ENCODE measurements at places on chromosomes 5 and 9. TPM values are rescaled to one million over a fixed set of nuclear protein-coding genes. Genes with fewer than 3 reads are reported as not detected.

DNA sequence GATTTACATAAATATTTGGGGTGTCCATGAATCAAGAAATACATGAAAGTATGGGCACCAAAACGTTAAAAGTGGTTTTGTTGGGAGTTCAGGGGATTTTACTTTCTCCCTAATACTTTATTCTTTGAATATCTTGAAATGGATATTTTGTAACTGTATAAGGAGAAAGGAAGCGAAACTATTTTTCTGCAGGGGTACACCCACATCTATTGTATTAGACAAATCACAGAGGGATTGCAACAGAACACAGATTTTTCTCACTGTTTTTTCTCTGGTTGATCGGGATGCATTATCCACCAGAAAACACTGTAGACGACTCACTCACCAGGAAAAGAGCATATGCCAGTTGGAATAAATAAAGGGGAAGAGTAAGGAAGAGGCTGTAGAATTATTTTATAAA lies 1.2 kb upstream of the RABGAP1 start:
- DNase-seq: no peak

- no peak for DNase-seq
Measured at GRCh38 chr5:54148858-54149257, 161.5 kb downstream of the ARL15 start.

- no peak for DNase-seq
Measured at GRCh38 chr5:179840321-179840720, 18.3 kb downstream of the MRNIP start.

DNA sequence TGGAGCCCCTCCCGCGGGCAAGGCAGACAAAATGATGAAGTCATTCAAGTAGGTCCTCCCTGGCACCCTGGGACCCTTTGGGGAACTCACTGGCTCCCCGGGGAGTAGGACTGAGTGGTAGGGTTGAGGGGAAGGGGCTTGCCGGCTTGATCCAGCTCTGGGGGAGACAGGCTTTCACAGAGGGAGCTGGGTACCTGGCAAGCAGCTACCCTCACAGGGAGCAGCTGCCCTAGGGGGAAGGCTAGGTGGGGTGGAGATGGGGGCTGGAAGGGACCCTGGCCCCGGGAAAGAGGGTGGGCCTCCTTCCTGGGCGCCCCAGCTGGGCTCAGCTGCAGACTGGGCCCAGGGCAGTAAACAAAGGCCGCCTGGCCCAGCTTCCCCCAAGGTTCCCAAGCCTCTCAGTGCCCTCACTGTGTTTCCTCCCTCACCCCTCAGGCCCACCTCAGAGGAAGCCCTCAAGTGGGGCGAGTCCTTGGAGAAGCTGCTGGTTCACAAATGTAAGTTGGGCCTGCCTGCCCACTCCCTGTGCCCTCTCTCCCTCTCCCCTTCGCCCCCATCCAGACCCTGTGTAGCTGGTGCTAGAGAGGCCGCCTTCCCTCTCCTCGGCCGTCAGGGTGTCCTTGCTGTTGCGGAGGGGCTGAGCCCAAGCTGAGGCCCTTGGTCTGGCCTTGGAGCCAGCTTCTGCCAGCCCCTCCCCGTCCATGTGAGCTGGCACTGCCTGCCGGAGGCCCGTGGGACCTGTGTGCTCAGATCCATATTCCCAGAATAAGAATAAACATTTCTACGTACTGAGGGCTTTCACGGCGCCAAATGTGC lies 131.2 kb downstream of the RGS3 start:
- no peak for DNase-seq

DNA sequence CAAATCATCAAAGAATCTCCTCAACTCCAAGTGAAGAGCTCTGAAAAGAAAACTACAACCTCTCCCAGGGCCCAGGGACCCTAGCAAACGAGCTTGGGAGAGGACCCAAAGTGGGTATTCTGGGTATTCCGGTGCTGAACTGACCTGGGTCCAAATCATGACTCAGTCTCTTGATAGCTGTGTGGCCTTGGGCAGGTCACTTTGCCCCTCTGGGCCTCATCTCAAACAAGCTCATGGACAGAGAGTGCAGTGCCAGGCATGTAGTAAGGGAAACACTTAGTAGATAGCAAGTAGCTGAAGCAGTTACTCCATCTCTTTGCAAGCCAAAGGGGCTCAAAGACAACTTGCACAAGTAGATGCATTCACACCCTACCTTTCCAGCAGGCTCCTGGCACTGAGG lies 12.4 kb downstream of the ACSL6 start:
- no peak for DNase-seq

Gene TAF11L6
- polyA plus RNA-seq: not detected

DNA sequence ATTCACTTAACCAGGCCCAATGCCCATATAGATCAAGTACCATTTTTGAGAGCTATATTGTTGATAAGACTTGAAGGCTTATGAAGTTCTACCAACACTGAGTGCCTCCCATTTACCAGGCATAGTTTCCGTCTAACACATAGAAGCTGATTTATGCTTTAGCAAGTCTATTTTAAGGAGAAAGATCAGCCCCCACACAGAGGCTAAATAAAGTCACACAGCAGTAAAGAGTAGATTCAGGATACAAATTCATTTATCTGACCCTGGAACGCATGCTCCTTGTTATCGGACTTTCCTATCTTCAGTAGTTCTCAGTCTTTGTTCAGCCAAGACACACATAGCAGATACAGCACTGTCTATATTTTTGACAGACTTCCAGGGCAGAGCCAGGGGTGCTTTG lies 34.2 kb downstream of the DMGDH start:
- no peak for DNase-seq

Gene TAF11L14
- not detected for polyA plus RNA-seq

- no peak for DNase-seq
Measured at GRCh38 chr5:74231697-74232096, 408.8 kb downstream of the ENC1 start.

DNA sequence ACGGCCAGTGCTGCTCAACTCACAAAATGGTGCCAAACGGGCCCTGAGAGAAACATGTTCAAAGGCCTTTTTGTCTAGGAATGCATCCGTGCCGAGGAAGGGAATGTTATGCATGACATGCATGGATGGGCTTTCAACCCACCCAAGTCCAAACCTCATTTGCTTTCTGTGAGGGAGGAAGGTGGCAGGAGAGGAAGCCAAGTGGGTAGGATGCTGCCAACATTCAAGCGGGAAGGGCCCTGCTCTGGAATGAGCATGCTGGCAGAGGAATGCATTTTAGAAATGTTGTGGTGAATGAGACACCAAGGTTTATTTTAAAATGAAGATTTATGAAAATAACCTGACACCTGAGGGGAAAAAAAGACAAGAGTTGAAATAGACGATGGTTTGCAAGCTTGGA lies 479.1 kb downstream of the CCDC171 start:
- no peak for DNase-seq

Measured in left kidney (tissue), 8 donors.